Adrenal gland (tissue), 19 donors: ENCODE measurements at places on chromosomes 4 and X. TPM values are rescaled to one million over a fixed set of nuclear protein-coding genes. Genes with fewer than 3 reads are reported as not detected.

DNA sequence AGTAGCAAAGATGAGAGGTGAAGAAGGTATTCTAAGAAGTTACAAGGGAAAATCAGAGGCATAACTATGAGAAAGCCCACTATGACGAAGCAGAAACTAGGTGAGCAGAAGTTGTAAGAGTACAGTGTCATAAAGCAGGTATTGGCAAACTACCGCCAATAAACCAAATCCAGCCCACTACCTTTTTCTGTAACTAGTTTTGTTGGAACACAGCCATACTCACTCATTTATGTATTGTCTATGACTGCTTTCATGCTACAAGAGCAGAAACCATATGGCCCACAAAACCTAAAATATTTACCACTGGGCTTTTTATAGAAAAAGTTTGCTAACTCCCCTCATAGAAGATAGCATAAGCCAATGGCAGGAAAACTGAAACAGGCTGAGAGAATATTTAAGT, 31.8 kb upstream of the ZCCHC13 start:
- H3K27me3 ChIP-seq, result peaks cover 14% of the 10 kb centered on the region
- no peaks in the 10 kb centered on the region for H3K4me1 ChIP-seq
- H3K36me3 ChIP-seq, result peaks cover 32% of the 10 kb centered on the region
- no peak overlapping the region for H3K27ac ChIP-seq
- no peak overlapping the region for H3K4me3 ChIP-seq
- no peak for DNase-seq

- no peak overlapping the region for H3K4me3 ChIP-seq
- H3K4me1 ChIP-seq, result no peaks in the 10 kb centered on the region
- DNase-seq, result no peak
- no peak overlapping the region for H3K27ac ChIP-seq
- H3K27me3 ChIP-seq, result no peaks in the 10 kb centered on the region
Observed at GRCh38 chr4:25485104-25485503, 108.0 kb downstream of the ANAPC4 start.

DNA sequence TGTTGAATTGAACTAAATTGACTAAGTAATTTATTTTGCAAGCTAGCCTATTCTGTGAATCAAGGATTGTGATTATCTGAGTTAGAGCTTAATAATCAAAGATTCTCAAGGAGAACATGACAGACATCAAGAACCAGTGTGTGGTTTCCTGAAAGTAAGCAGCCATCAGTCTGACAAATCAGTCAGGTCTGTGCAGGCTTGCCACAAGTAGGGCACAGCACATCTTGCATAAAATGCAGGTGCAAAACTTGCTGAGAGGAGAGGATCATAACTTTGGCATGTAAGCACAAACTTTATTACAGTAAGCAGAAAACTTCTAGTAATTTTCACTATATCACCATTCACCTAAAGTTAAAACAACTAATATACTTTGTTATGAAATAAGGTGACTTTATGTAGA, 22.5 kb downstream of the FAM241A start:
- no peaks in the 10 kb centered on the region for H3K4me1 ChIP-seq
- H3K4me3 ChIP-seq, result no peak overlapping the region
- no peaks in the 10 kb centered on the region for H3K27me3 ChIP-seq
- H3K27ac ChIP-seq, result no peak overlapping the region
- no peak for DNase-seq

Gene FAM47B
- not detected for total RNA-seq

DNA sequence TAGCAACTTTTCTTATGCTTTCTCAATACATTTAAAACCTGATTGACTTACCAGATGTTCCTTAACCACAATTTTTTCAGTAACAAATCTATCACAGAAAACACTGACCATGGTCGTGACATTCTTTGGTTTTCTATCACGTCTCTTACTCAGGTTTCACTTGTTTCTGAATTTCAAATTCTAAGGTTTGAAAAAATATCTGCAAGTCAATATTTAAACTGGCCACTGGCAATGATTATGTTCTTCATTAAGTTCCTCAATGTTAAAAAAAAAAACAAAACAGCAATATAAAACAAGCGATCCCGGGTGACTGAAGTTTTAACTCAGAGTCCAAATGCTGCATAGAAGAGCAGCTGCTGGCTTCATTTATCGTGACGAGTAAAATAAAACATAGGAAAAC, 128.9 kb downstream of the RBM47 start:
- no peaks in the 10 kb centered on the region for H3K27me3 ChIP-seq
- H3K4me3 ChIP-seq, result no peak overlapping the region
- no peak overlapping the region for H3K27ac ChIP-seq
- DNase-seq, result no peak
- no peaks in the 10 kb centered on the region for H3K36me3 ChIP-seq

Gene NFKB1
- total RNA-seq, result 41.1 TPM

- DNase-seq, result no peak
- H3K36me3 ChIP-seq, result no peaks in the 10 kb centered on the region
- peak overlapping the region; percentile 16 for H3K27ac ChIP-seq
- peaks cover 4% of the 10 kb centered on the region for H3K4me1 ChIP-seq
- no peak overlapping the region for H3K4me3 ChIP-seq
- no peaks in the 10 kb centered on the region for H3K27me3 ChIP-seq
Observed at GRCh38 chr4:127936974-127937373, 28.0 kb downstream of the MFSD8 start.

Gene ARR3
- not detected for total RNA-seq

DNA sequence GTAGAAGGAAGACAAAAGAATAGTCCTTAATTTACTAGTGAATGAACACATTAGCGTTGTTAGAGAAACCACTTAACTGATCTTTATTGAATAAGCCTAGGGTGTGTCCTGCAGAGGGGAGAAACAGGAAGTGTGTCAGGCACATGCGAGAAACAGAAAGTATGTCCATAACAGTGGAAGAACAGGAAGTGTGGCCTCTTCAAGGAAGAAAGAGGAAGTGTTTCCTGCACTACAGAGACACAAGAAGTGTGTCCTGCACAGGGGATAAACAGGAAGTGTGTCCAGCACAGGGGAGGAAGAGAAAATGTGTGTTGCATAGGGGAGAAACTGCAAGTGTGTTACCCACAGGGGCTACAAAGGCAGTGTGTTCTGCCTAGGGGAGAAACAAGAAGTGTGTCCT, 539.6 kb upstream of the PRKX start:
- H3K4me3 ChIP-seq, result no peak overlapping the region
- H3K27ac ChIP-seq, result no peak overlapping the region
- H3K27me3 ChIP-seq, result no peaks in the 10 kb centered on the region
- no peaks in the 10 kb centered on the region for H3K4me1 ChIP-seq
- DNase-seq, result no peak
- no peaks in the 10 kb centered on the region for H3K36me3 ChIP-seq

DNA sequence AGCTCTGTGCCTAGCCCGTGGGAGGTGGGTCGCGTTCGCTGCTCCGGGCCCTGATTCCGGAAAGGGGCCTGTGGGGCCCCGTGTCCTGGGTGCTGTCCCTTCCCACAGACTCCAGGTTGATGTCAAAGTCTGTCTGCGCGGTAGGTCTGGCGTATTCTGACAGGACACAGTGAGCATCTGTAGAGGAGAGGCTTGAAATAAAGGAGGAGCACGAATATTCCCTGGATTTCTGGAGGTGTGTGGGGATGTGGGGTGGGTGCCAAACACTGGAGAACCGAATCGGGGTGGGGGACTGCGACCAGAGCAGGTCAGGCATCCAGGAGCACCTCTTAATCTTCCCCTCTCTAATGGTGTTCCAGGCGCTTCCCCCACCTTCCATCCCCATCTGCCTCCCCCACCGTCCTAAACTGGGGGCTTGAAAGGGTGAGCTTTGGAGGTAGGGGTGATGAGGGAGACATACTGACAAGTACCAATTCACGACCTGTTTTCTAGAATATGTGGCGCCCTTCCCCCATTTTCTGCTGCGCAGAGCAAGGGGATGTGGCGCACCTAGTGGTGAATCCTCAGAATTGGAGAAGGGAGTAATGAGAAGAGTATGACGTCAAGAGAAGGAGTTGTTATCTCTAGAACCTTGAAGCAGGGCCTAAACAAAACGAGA, 877 bp downstream of the GPRASP1 start:
- H3K36me3 ChIP-seq, result no peaks in the 10 kb centered on the region
- H3K27me3 ChIP-seq, result no peaks in the 10 kb centered on the region
- peak overlapping the region; percentile 68 for H3K4me3 ChIP-seq
- no peaks in the 10 kb centered on the region for H3K4me1 ChIP-seq
- DNase-seq, result peak; percentile 72

- H3K4me1 ChIP-seq, result no peaks in the 10 kb centered on the region
- H3K36me3 ChIP-seq, result no peaks in the 10 kb centered on the region
- no peak overlapping the region for H3K4me3 ChIP-seq
- no peak for DNase-seq
- H3K27me3 ChIP-seq, result peaks cover 7% of the 10 kb centered on the region
Observed at GRCh38 chrX:139563251-139563650, 32.7 kb downstream of the F9 start.

Gene PITX2
- total RNA-seq, result not detected

DNA sequence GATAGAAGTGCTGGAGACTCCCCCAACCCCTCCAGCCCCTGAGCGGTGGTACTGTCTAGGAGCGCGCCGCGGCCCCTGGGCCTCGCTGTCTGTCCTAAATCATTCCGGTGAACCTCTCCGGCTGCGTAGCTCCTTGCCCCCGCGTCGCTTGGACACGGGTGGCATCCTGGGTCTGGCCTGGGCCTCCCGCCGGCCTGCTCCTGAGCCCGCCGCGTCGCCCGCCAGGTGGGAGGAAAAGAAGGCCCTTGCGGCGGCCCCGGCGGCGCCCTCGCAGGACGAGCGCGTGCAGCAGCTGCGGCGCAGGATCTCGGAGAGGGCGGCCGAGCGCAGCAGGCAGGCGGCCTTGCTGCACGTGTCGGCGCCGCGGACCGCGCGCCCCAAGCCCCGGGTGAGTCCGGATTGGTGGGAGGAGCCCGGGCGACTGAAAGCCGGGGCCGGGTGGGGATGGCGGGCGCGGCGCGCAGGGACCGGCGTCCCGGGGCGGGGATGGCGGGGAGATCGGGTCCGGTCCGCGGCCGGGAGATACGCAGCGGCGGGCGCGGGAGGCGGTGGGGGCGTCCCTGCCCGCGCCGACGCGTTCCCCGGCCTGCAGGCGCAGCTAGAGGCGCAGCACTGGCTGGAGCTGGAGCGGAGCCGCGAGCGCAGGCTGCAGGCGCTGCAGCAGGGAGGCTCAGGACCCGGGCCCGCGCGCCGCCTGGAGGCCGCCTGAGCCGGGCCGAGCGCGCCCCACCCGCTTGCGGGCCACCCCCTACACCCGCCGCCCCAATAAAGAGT, 6.5 kb upstream of the RNF4 start:
- H3K27me3 ChIP-seq, result no peaks in the 10 kb centered on the region
- peaks cover 9% of the 10 kb centered on the region for H3K4me1 ChIP-seq
- H3K4me3 ChIP-seq, result no peak overlapping the region
- H3K27ac ChIP-seq, result peak overlapping the region; percentile 78
- H3K36me3 ChIP-seq, result no peaks in the 10 kb centered on the region

DNA sequence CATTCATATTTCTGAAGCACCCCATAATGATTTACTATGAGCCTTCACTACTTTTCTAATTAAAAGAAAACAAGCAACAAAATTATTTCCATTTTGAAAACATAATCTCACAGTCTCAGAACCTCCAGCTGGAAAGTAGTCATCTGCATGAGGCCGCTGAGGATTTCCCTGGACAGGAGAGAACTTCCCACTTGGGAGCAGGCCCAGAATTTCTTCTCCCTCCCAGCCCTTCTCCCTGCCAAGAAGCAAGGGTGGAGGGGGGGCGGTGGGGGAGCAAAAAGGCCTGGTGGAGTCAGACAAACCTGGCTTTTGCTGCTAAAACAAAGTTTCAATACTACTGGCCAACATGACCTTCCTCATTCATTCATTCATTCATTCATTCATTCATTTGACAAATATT, 167.3 kb downstream of the PJA1 start:
- peak overlapping the region; percentile 57 for H3K27ac ChIP-seq
- DNase-seq, result peak; percentile 75
- no peaks in the 10 kb centered on the region for H3K4me1 ChIP-seq
- H3K4me3 ChIP-seq, result no peak overlapping the region

- no peaks in the 10 kb centered on the region for H3K27me3 ChIP-seq
- no peaks in the 10 kb centered on the region for H3K36me3 ChIP-seq
- H3K4me1 ChIP-seq, result no peaks in the 10 kb centered on the region
- H3K4me3 ChIP-seq, result no peak overlapping the region
- DNase-seq, result no peak
- no peak overlapping the region for H3K27ac ChIP-seq
Observed at GRCh38 chrX:11464380-11464779, 171.2 kb downstream of the AMELX start.

DNA sequence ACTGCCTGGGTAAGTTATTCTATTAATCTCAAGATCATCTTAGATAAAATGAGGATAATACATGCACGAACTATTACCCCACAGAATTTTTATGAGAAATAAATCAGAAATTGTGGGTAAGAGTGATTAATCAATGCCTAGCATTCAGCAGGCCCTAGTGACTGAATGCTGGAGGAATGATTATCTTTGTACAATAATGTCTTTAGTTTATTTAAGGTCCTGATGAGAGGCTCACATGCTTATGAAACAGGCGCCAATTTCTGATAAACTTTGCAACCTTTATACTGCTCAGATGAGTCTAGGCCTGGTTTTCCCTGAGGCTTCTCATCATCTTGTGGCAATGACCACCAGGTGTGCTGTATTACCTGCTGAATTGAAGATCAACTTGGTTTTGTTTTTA, 27.8 kb upstream of the BMP2K start:
- H3K4me3 ChIP-seq, result no peak overlapping the region
- no peak overlapping the region for H3K27ac ChIP-seq
- no peaks in the 10 kb centered on the region for H3K36me3 ChIP-seq

- H3K4me3 ChIP-seq, result no peak overlapping the region
- H3K36me3 ChIP-seq, result no peaks in the 10 kb centered on the region
- H3K27me3 ChIP-seq, result peaks cover 11% of the 10 kb centered on the region
- H3K4me1 ChIP-seq, result no peaks in the 10 kb centered on the region
- DNase-seq, result no peak
- no peak overlapping the region for H3K27ac ChIP-seq
Observed at GRCh38 chrX:69311936-69312670, 146.8 kb upstream of the PJA1 start.

GRCh38 chrX:123277821-123278220, 93.7 kb downstream of the GRIA3 start:
- no peaks in the 10 kb centered on the region for H3K36me3 ChIP-seq
- H3K4me1 ChIP-seq, result peaks cover 6% of the 10 kb centered on the region
- no peak overlapping the region for H3K4me3 ChIP-seq
- DNase-seq, result no peak
- no peaks in the 10 kb centered on the region for H3K27me3 ChIP-seq

Gene ATP6AP2
- total RNA-seq, result 148 TPM

DNA sequence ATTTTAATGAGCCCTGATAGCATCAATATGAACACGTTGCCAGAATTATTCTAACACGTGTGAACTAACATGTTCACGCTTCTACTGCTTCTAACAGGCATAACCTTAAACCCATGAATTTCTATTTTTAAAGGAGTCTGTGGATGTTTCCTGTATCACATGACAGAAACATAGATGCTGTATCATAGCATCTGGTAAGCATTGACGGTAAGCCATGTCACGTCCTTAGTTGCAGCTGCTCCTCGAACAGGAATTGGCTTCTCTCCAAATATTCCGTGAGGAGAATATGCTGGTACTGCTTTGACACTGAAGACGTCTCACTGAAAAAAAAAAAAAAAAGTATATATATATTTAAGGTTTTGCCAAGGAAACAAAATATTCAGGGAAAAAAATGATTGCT, 105.1 kb upstream of the MXRA5 start:
- no peak overlapping the region for H3K27ac ChIP-seq
- H3K4me3 ChIP-seq, result no peak overlapping the region
- H3K36me3 ChIP-seq, result no peaks in the 10 kb centered on the region
- H3K4me1 ChIP-seq, result no peaks in the 10 kb centered on the region
